ENCODE measurements at places on chromosomes 6 and 20.

- DNase-seq: no peak
These were observed 17.1 kb downstream of the WRNIP1 start for GRCh38 chr6:2782356-2782708.

- DNase-seq: no peak
These were observed 8.5 kb downstream of the JARID2 start for GRCh38 chr6:15254070-15254975.

DNA sequence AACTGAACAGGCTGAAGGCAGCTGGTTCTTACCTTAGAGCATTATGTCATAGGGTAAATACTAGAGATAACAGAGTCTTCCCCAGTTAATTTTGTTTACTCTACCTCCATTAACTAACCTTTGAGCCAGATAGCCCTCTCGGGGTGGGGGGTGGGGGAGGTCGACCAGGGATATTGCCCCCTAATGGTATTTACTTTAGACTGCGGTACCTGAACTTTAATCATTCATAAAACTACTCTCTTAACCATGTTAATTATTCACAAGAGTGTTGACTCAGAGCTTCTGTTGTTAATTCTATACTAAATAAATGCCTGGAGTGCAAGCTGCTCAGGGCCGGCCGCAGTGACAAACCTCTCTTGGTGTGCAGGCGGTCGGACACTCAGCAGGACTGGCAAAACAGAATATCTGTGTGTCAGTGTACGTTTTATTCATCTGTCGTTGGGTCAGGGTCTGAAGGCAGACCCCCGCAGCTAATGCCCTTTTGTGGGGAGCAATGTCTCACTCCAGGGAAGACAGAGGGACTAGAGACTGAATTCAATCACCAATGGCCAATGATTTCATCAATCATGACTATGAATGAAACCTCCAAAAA lies 152.4 kb upstream of the COL21A1 start:
- peak; percentile 96 for DNase-seq

DNA sequence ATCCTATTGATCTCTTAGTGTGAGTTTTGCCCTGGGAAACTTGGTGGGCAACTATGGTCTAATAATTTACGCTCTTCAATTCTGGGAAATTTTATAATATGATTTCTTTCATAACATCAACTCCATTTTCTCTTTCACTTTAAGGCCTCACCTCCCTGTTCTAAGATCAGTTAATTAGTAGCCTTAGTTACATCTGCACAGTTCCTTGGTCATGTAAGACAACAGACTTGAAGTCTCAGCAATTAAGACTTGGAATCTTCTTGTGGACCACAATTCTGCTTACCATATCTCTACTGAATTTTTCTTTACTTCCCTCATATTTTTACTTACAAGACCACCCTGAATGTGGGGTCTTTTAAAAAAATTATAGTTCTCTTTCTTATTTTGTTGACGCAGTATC lies 8.7 kb downstream of the ENPP3 start:
- DNase-seq: no peak

DNA sequence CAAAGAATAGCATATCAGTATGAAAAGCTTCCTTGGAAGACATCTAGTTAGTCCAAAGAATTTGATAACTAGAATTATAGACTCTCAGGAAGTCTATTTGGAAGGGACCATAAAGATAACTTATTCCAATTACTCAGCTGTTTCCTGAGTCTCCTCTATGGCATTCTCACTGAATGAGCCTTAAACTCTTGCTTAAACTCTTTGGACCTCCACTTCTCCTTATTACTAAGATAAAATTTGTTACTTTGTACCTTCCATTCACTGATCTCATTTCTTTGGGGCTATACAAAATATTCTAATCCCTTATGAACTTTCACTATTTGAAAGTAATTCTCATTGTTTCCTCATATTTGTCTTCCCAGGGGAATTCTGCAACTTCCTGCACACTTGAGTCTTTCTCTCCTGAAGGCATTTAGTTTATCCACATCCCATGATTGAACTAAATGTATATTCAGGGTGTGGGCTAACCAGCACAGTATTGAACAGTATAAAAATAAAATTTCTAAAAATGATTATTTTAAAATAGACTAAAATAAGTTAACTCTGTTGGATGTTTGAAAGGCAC lies 67.1 kb upstream of the NOTCH4 start:
- no peak for DNase-seq

GRCh38 chr6:163756079-163756478 lies 341.6 kb downstream of the QKI start:
- no peak for DNase-seq

- DNase-seq: no peak
These were observed 2.5 kb downstream of the GTF2H5 start for GRCh38 chr6:158170656-158171081.

- peak; percentile 76 for DNase-seq
These were observed 275.2 kb downstream of the GMDS start for GRCh38 chr6:1970151-1970561.

GRCh38 chr20:18404172-18404571 lies 62.7 kb downstream of the DZANK1 start:
- no peak for DNase-seq

DNA sequence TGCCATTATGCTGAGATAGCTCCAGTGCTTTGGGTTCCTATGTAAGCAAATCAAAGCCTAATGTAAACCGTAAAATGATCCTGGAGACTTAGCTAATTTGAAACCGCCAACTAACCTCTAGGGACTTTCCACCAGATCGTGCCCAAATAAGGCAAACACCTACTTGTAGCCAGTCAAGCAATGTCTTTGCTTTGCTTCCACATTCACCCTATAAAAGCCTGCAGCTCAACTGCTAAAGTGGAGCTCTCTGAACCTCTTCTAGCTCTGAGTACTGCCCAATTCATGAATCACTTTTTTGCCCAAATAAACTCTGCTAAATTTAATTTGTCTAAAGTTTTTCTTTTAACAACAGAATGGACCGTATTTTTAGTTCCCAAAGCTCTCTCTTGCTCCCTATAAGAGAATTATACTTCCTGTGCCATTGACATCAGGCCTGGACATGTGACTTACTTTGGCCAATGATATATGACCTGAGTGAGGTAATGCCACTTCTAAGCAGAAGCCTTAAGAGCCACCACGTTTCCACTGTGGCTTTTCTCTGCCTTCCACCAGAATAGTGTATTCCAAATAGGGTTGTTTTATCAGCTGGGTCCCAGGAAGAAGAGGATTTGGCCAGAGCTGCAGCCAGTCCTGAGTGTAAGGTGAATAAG lies 34.8 kb upstream of the PSMF1 start:
- no peak for DNase-seq

GRCh38 chr6:39029156-39030011 lies 19.2 kb upstream of the GLP1R start:
- DNase-seq: no peak

DNA sequence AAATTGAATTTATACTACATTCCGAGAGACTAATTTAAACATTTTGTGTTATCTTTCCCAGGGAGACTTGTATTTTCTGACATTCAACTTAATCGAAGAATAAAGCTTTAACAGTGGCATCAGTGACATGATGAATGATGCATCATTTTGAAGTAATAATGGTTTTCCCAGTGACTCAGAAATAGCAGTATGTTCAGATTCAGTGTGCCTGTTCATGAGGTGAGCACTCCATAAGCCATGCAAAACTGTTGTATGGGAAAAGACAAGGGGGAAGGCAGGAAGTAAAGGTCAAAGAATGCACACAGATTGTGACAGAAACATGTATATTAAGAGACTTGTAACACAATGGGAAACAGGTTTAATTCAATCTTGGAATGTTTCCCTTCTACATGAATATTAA lies 1348.2 kb upstream of the GJE1 start:
- no peak for DNase-seq

GRCh38 chr20:33262658-33263065 lies 20.4 kb upstream of the BPIFB1 start:
- DNase-seq: peak; percentile 17

DNA sequence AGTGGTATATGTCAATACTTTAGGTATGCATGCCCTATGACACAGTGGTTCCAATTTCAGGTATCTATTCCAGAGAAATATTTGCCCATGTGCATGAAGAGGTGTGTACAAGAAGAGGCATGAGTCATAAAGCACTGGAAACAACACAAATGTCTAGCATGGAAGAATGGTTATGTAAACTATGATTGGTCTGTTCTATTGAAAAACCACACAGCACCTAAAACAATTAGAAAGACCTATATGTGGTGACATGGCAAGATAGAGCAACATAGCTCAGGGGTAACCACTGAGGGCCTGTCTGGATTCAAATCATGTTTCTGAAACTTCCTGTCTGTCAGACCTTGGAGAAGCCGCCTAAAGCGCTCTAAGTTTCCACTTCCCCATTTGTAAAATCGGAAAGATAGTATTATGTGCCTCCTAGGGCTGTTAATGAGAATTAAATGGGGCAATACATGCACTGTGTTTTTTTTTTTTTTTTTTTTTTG lies 76.0 kb upstream of the SHLD1 start:
- peak; percentile 39 for DNase-seq

- DNase-seq: no peak
These were observed 202.6 kb downstream of the NFATC2 start for GRCh38 chr20:51339721-51340450.

- no peak for DNase-seq
These were observed 28.1 kb downstream of the RIOK1 start for GRCh38 chr6:7417684-7418083.

DNA sequence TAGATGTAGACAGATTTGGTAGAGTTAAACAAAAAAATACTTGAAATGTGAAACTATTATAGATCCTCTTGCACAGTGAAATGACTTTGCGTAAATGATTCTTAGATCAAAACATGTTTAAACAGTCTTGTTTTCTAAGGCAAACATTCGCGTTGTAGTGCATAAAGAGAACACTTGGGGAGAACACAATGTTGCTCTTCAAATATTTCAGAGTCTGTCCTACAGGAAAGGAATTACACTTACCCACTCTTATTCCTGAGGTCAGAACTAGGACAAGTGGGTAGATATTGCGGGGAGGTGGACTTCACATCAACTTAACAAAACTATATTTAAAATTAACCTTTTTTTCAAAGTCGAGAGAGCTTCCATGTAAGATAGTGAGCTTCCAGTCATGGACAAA lies 183.5 kb upstream of the PCSK2 start:
- DNase-seq: no peak

DNA sequence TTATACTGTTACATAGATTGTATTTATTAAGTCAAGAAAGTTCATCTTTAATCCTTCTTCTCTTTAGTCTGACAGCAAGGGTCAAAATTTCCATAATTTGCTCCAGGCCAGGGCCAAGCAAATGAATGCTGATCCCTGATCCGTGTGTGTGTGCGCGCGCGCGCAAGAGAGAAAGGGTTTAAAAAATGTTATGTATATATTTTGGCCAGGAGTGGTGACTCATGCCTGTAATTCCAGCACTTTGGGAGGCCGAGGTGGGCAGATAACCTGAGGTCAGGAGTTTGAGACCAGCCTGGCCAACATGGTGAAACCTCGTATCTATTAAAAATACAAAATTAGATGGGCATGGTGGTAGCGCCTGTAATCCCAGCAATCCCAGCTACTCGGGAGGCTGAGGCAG lies 61.7 kb downstream of the GTF2H5 start:
- no peak for DNase-seq

DNA sequence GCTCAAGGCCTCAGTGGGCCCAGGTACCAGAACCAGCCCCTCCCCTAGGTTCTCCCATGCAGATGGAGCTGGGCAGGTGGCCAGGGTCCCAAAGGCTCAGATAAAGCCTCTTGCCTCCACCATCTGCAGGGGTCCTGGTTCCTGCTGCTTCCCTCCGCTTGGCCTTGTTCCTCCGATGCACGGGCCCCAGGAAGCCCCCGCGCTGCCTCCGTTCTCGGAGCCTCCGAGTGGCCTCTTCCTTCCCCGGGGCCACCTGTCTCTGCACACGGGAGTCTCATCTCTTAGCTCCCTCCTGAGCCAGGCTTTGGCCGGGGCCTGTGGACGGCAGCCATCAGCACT lies 1.9 kb upstream of the PTK6 start:
- no peak for DNase-seq

DNA sequence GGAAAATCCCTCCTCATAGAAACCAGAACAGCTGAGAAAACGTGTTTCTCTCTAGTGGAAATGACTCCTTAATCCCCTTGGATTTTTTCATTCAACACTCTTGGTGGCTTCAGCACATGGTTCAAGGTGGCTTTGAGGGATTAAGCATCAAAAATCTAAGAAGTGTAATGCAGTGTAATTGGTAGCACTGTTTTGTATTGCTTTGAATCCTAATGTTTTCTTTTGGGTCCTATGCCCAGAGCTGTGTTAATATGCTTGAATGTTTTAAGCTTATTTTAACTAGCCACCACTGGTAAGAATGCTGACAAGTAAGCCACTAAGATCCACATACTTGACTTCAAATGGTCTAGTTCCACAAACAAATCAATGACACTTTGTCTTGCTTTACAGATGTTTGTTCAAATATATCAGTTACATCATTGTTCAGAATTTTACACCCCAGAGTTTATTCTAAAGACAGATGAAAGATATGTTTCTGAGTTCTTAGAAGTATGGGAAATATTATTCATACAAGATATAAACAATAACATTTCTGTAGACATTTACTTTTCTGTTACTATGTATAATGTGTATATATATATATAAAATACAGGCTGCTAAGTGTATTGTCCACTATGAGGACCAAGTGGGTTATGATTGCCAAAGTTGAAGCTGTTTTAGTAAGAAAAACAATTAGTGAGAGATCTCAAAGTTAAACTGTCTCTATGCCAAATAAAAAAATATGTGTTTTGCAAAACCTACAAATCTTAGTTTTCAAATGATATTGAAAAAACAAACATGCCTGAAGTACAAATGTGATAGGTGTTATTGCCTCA lies 220.8 kb downstream of the OGFRL1 start:
- DNase-seq: no peak

DNA sequence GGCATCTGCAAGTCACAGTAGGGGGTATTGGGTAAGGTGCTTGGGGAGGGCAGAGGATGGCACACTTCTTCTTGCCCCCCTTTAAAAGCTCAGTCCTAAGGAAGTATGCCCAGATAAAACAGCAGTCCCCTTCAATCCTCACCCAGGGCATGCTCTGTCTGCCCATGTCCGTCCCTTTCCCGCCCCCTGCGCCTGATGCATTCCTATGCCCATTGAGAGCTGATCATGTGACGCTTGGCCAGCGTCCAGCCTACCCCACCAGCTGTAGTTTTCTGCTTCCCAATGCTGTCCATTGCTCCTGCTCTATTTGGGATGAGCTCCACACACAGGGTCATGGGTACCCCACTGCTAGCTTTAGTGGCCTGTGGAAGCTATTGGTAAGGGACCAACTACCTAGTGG lies 8.3 kb downstream of the SIGLEC1 start:
- no peak for DNase-seq

DNA sequence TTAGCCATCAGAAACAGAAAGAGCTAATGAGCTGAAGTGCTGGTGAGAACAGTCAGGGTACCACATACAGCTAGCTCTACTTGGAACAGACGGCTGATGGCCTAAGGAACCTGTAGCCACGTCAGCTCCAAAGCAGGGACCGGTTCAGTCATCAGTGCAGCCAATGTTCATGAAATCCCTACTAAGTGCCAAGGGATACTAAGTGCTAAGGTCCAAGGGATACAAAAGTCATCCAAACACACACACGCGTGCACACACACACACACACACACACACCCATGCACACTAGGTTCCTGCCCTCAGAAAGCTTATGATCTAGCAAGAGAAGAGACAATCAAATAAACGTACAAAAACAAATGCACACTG lies 53.6 kb downstream of the MAP3K5 start:
- DNase-seq: no peak
